Activated CD8-positive, alpha-beta T cell treated with anti-CD3 and anti-CD28 coated beads, Interleukin-2, amount 10 ng/mL, durations not matched to agents 7 days and 5 days (primary cell): ENCODE measurements at places on chromosomes 1 and 21.

GRCh38 chr1:201068976-201069375 lies 43.2 kb downstream of the CACNA1S start:
- no peak for DNase-seq

DNA sequence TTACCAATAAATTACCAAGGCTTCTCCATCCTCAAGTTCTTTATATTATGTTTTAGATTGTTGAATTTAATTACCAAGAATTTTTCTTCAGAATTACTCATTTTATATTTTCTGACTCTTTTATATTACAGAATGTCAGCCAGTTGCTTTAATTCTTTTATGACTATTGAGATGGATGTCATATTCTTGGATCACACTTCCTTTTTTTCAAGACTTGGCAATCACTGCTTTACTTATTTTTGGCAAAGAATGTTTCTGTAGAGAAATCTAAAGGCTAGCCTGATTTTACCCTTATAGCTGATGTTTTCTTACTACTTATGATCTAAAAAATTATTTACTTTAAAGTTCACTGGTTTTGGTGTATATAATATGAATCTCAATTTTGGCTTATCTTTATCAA lies 721.1 kb upstream of the TMPRSS15 start:
- DNase-seq, result no peak

- peak; percentile 64 for DNase-seq
Observed at GRCh38 chr1:169890761-169891538, 2.7 kb downstream of the SCYL3 start.

- no peak for DNase-seq
Observed at GRCh38 chr1:35644204-35644603, 2.9 kb upstream of the PSMB2 start.

- no peak for DNase-seq
Observed at GRCh38 chr1:160094291-160094625, 4.2 kb downstream of the IGSF8 start.

DNA sequence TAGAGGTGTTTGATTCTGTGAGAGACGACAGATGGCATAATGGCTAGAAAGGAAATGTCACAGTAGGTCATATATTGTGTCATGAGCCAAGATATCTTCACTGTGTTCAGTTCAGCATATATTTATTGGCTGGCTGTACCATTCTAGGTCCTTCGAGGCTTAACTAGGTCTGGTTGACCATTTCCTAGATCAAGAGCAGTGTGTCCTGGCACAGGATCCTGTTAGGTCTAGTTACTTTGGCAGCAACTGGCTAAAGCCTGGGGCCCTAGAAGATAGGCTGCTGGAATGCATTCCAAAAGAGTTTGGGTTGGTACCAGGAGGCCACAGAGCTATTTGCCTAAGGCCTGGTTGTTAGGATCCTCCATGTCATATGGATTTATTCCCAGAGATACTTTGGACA lies 20.9 kb downstream of the ZBTB40 start:
- no peak for DNase-seq

- DNase-seq, result no peak
Observed at GRCh38 chr1:13731897-13732296, 31.9 kb downstream of the PRDM2 start.

DNA sequence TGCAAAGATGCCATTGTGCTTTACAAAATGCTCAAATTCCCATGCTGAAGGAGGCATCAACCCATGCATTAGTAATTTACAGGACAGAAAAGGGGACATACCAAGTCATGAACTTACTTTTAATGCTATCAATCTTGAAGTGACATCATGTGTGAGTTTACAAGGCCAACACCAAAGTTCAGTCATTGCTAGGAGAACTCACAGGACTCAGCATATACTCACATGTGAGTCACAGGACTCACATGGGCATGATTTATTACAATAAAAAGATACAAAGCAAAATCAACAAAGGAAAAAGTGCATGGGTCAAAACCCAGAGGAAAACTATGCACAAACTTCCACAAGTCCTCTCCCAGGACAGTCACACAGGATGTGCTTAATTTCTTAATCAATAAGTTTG lies 1656.0 kb downstream of the MRPL39 start:
- DNase-seq, result no peak

- DNase-seq, result no peak
Observed at GRCh38 chr21:33847588-33848248, 67.9 kb downstream of the ATP5PO start.

DNA sequence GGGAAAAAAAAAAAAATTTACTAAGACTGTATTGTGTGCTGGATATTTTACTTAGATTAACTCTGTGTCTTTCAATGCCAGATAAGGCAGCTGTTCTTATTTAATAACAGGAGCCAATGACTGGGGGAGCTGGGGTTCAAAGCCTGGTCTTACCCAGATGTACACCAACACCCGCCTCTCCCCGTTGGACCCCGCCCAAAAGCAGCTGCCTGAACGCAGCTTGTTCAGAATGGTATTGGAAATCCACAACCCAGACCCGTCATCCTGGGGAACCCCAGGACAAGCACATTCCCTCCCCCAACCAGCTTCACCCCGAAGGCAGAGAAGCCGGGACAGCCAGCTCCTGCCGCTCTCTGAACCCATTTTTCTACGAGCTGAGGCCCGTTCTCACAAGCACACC lies 113.6 kb upstream of the TMPRSS2 start:
- DNase-seq, result no peak

DNA sequence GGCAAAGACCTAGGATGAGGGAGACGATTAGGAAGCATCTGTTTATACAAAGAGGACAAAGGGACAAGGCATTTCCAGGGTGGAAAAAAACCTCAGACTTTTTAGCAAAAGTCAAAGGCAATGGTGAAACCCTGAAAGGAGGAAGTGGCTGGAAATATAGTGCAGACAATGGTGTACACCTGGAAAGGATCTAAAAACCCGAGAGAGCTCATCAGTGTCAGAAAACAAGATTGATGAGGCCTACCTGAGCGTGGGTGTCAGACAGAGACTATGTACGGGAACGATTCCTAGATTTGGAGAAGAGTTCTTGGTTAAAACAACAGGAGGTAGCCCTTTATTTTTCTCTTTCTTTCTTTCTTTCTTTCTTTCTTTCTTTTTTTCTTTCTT lies 68.8 kb upstream of the HUNK start:
- no peak for DNase-seq

DNA sequence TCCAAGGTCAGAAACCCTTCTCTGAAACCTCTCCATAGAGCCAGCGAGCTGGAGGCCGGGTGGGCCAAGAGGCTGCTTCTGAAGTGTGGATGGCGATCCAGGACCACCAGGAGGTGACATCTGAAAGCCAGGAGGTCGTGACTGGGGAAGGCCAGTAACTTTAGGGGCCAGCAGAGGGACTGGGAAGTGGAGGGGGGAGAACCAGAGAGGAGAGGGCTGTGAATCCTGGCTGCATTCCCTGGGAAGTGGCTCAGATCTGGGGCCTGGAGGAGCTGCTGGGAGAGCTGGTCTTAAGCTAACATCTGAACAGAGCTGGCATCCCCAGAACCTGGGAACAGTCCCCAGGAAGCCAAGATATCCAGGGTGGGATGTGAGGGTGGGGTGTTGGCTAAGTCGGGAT lies 11.3 kb upstream of the EPHA8 start:
- no peak for DNase-seq

DNA sequence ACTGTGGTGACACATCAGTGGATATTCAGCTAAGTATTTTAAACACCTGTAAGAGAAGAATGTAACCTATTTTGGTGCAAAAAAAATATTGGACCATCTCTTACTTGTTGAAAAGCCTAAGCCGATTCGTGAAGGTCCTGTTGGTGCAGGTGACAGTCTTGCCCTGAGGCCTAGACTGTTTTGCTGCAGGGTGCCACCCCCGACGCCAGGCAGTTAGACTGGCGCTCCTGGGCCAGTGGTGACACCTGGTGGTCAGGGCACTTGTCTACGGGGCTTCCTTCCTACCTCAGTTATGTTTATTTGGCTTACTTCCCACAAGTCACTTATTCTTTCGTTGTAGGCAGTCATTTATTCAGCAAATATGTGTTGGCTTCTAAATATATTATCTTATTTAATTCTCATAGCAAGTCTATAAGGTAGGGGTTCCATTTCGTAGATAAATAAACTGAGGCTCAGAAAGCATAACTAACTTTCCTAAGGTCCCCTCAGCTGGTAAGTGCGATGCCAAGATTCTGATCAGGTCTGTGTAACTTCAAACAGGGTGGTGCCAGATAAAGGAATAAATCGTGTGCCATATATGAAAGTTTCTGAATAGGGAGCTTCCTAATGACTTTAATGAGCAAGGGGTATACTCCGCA lies 1.9 kb downstream of the EEIG2 start:
- peak; percentile 92 for DNase-seq

GRCh38 chr1:226657895-226658545 lies 81.1 kb downstream of the ITPKB start:
- no peak for DNase-seq

DNA sequence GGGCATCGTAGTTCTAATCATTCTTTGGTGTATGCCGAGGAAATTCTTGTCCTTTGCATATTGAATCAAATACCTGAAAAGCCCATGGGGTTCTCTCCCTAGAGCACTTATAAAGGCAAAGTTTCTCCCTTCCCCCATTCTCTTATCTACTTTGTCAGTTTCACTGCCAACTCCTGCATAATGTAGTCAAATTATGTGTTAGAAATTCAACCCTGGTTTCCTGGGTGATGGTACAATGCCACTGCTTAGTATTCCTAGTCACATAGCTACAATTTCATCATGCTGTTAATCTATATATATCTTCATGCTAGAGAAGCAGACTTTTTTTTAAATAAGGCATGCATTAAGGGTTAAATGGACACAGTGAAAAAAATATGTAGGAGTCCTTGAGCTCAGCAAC lies 119.0 kb downstream of the PDE4B start:
- DNase-seq, result no peak
